Suppressor macrophage treated with lipopolysaccharide for 1 hour (primary cell): ENCODE measurements at places on chromosomes 11 and 22.

DNA sequence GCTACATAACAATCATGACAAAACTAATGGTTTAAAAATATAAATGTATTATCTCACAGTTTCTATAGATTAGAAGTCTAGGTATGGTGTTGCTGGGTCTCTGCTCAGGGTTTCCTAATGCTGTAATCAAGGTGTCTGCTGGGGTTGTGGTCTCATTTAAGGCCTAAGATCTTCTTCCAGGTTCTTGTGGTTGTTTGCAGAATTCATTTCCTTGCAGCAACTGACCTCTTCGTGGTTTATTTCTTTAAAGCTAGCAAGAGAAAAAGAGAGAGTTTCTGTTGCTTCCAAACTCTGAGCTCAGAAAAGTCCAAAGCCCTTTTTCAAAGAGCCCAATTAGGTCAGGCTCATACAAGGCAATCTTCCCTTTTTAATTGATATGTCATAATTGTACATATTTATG, 452.7 kb upstream of the CCDC179 start:
- no peak for DNase-seq

- no peak for DNase-seq
Measured at GRCh38 chr11:132728026-132728425, 804.3 kb downstream of the OPCML start.

GRCh38 chr22:24175160-24175808, 6.0 kb upstream of the SUSD2 start:
- DNase-seq: peak; percentile 94

DNA sequence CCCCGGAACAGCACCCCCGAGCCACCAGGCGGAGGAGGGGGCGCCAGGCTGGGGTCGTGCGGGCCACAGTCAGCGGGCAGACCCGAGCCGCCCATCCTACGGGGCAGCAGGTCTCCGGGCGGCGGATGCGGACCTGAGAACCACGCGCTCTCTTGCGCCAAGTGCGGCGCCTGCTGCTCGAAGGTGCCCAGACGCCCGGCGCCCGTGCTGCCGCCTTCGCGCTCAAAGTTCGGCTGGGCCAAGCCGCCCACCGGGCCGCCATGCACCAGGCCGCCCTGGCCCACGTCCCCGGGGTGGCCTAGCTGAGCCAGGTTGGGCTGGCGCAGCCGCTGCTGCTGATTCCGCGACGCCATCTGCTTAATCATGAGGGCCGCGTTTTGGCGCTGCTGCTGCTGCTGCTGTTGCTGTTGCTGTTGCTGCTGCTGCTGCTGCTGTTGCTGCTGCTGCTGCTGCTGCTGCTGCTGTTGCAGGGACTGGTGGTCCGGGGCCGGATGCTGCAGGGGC, 3.0 kb downstream of the MN1 start:
- DNase-seq: no peak

DNA sequence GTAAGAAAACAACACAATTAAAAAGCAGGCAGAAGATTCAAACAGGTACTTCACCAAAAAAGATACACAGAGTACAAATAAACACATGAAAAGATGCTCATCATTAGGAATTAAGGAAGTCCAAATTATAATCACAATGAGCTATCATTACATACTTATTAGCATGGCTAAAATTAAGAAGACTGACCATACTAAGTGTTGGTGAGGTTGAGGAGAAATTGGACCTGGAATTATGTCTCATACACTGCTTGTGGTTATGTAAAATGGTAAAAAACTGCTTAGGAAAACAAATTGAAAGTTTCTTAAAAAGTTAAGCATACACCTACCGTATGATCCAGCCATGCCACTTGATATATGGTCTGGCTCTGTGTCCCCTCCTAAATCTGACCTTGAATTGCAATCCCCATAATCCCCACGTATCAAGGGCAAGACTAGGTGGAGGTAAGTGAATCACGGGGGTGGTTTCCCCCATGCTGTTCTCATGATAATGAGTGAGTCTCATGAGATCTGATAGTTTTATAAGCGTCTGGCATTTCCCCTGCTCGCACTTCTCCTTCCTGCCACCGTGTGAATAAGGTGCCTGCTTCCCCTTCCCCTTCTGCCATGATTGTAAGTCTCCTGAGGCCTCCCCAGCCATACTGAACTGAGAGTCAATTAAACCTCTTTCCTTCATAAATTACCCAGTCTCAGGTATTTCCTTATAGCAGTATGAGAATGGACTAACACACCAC, 4.8 kb downstream of the SAAL1 start:
- DNase-seq: peak; percentile 7

GRCh38 chr11:1112351-1113191, 37.9 kb downstream of the MUC2 start:
- DNase-seq: no peak

DNA sequence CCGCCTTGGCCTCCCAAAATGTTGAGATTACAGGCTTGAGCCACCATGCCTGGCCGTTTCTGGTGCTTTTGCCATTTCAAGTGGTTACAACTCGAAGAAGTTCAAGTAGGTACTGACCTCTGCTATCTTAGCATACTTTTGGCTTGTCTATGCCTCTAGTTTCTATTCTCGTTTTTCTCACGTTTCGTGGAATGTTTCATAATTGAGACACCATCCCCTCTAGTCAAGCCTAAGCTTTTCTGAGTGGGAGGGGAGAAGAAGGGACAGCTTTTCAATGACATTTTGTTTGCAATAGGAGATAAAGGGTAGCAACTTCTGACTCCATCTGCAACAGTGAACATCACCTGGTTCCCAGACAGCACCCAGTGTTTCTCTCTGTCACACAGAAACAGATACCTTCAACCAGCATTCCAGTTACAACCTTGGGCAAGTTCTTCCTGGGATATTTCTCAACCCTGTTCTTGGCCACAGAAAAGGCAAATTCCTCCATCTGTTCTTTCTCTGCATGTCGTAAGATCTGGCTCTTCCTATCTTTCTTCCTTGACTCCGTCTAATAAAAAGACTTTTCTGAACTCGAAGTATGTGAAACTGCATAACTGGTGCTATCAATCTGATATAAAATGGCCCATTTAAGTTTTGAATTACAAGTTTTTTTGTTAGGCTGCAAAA, 25.5 kb downstream of the DDI1 start:
- DNase-seq: peak; percentile 66
